Natural killer cell (primary cell): ENCODE measurements at places on chromosomes 6 and 20.

DNA sequence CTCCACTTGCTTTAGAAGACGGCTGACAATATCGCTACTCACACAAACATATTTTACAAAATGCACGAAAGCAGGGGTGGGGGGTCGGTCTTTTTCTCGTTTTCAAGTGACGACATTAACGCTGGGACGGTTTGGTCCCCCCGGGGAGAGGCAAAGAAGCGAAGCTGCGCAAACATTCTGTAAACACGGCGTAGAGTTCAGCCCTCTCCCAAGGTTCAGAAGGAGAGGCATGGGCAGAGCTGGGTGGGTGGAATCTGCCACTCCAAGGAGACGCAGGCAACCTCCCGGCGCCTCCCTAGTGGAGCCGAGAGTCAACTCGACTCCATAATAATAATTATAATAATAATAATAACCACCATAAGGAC is 2.4 kb downstream of the NKX2-2 start:
- DNase-seq = no peak
- peaks cover 37% of the 10 kb centered on the region for H3K27me3 ChIP-seq
- no peak overlapping the region for H3K27ac ChIP-seq
- no peaks in the 10 kb centered on the region for H3K36me3 ChIP-seq

DNA sequence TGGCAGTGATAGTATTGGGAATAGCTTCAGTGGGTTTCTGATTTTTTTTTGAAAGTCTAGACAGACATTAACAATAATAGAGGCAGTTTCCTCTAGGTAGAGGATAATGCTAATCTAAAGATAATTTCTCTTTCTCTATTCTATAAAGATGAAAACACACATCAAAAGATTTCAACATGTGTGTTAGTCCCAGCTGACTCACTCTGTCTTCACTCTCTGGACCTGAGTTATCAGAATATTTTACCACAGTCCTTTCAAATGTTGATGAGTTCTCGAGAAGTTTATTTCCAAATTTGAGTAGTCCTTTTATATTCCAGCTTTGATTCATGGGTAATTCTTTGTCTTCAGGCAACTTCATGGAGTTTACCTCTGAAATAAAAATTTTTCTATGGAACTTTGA is 17.1 kb downstream of the RPRD1B start:
- H3K4me1 ChIP-seq = no peaks in the 10 kb centered on the region
- peaks cover 48% of the 10 kb centered on the region for H3K36me3 ChIP-seq
- H3K4me3 ChIP-seq = no peak overlapping the region
- no peaks in the 10 kb centered on the region for H3K27me3 ChIP-seq
- DNase-seq = no peak

GRCh38 chr20:5691918-5692618 is 58.1 kb upstream of the SHLD1 start:
- H3K4me3 ChIP-seq = no peak overlapping the region
- no peaks in the 10 kb centered on the region for H3K36me3 ChIP-seq
- H3K4me1 ChIP-seq = no peaks in the 10 kb centered on the region
- no peaks in the 10 kb centered on the region for H3K27me3 ChIP-seq
- no peak for DNase-seq

- H3K27me3 ChIP-seq = no peaks in the 10 kb centered on the region
- peaks cover 80% of the 10 kb centered on the region for H3K4me1 ChIP-seq
- no peak for DNase-seq
These were observed 2.4 kb downstream of the ADA start for GRCh38 chr20:44649126-44649525.

GRCh38 chr20:12171923-12172524 is 254.3 kb downstream of the BTBD3 start:
- no peaks in the 10 kb centered on the region for H3K27me3 ChIP-seq
- no peaks in the 10 kb centered on the region for H3K4me1 ChIP-seq
- no peak overlapping the region for H3K27ac ChIP-seq
- no peak for DNase-seq

GRCh38 chr6:128067446-128068118 is 166.7 kb upstream of the THEMIS start:
- H3K4me1 ChIP-seq = no peaks in the 10 kb centered on the region
- H3K27me3 ChIP-seq = no peaks in the 10 kb centered on the region
- no peaks in the 10 kb centered on the region for H3K36me3 ChIP-seq
- no peak for DNase-seq
- H3K27ac ChIP-seq = no peak overlapping the region
- no peak overlapping the region for H3K4me3 ChIP-seq

- no peaks in the 10 kb centered on the region for H3K4me1 ChIP-seq
- no peak overlapping the region for H3K4me3 ChIP-seq
- DNase-seq = no peak
- peaks cover 53% of the 10 kb centered on the region for H3K36me3 ChIP-seq
These were observed 41.5 kb downstream of the CDC40 start for GRCh38 chr6:110221738-110222137.
